ENCODE measurements at places on chromosomes 1 and 21. TPM values are rescaled to one million over a fixed set of nuclear protein-coding genes. Genes with fewer than 3 reads are reported as not detected.

The TDRD5 gene
- not detected for total RNA-seq

The TNFRSF14 gene
- total RNA-seq: 157 TPM

The ALG14 gene
- total RNA-seq: 2.6 TPM

The C1orf53 gene
- 8.6 TPM for total RNA-seq

The NMNAT2 gene
- 0.51 TPM for total RNA-seq

The CACNA1S gene
- not detected for total RNA-seq

The IGSF3 gene
- 0.60 TPM for total RNA-seq

- H3K4me1 ChIP-seq: peaks cover 10% of the 10 kb centered on the region
- H3K36me3 ChIP-seq: no peaks in the 10 kb centered on the region
- no peak for DNase-seq
- no peak overlapping the region for H3K4me3 ChIP-seq
Observed at GRCh38 chr1:107877092-107877491, 87.9 kb downstream of the VAV3 start.

DNA sequence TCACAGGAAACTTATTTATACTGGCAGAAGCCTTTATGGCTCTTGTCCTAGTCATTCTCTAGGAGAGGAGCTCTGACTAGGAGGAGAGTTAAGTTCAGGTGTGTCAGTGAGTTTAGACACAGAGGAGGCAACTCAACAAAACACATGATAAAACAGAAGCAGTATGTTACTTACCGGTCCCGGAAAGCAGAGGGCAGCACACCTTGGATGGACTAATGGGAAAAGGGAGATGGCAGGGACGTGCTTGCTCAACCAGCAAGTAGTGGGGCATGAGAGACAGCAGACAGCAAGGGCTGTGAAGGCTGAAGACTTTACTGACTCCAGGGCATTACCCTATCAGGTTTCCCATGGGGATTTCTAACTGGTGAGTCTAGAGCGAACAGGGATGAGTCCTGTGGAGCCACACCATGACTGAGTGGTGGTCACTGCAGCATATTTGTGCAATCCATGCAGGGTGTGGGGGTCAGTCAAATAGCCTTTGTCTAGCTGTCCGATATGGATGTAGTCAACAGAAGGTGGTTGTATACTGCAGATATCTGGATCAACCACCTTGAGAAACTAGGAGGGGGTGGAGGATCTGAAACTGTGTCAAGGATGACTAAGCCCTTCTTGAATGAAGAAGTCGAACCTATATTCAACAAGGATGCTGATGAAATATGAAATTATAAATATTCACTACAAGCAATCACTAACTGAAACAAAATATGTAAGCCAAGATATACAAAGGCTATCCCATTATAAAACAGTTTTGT is 596.3 kb upstream of the CHRM3 start:
- no peak for DNase-seq
- H3K27me3 ChIP-seq: no peaks in the 10 kb centered on the region
- no peak overlapping the region for H3K27ac ChIP-seq
- no peaks in the 10 kb centered on the region for H3K4me1 ChIP-seq
- no peak overlapping the region for H3K4me3 ChIP-seq
- H3K36me3 ChIP-seq: no peaks in the 10 kb centered on the region

DNA sequence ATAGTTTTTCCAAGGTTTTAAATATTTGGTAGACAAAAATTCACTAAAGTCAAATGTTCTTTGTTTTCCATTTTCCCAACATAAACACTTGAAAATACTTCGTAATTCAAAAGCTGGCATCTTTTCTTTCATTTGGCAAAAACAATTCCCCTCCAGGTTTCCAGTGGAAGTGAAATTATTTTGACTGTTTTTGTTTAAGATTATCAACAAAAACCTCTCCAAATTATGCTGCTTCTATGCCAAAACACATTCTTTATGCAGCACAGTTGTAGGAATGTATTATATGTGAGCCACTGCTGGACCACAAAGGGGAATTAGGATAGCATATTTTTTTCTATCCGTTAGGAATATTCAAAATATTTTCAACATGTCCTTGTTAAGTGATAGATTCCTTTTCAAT is 44.1 kb downstream of the SLC5A9 start:
- no peaks in the 10 kb centered on the region for H3K36me3 ChIP-seq
- no peak overlapping the region for H3K4me3 ChIP-seq
- H3K27me3 ChIP-seq: no peaks in the 10 kb centered on the region
- H3K27ac ChIP-seq: no peak overlapping the region

GRCh38 chr1:2133039-2133878 is 61.3 kb downstream of the FAAP20 start:
- H3K36me3 ChIP-seq: no peaks in the 10 kb centered on the region
- DNase-seq: peak; percentile 99
- H3K27ac ChIP-seq: peak overlapping the region; percentile 86
- no peaks in the 10 kb centered on the region for H3K27me3 ChIP-seq
- H3K4me1 ChIP-seq: peaks cover 33% of the 10 kb centered on the region

- no peaks in the 10 kb centered on the region for H3K4me1 ChIP-seq
- no peak overlapping the region for H3K4me3 ChIP-seq
- no peaks in the 10 kb centered on the region for H3K36me3 ChIP-seq
- no peak overlapping the region for H3K27ac ChIP-seq
- DNase-seq: no peak
Observed at GRCh38 chr1:221268295-221268694, 389.1 kb downstream of the HLX start.

GRCh38 chr1:198267921-198268320 is 111.1 kb downstream of the NEK7 start:
- DNase-seq: no peak
- H3K4me1 ChIP-seq: peaks cover 33% of the 10 kb centered on the region
- no peaks in the 10 kb centered on the region for H3K36me3 ChIP-seq
- H3K27ac ChIP-seq: no peak overlapping the region
- H3K27me3 ChIP-seq: no peaks in the 10 kb centered on the region

DNA sequence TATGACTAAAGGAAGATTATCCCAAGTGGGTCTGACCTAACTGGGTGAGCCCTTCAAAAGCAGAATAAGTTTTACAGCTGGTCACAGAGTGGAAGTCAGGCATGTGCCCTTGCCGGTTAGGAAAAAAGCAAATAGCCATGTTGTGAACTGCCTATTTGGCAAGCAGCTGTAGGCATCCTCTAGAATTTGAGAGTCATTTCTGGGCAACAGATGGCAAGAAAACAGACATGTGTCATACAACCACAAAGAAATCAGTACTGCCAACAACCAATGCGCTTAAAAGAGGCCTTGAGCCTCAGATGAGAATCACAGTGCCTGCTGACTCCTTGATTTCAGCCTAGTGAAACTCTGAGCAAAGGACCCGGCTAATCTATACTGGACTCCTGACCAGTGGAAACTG is 26.8 kb downstream of the LRRC53 start:
- H3K27me3 ChIP-seq: no peaks in the 10 kb centered on the region
- H3K36me3 ChIP-seq: no peaks in the 10 kb centered on the region
- no peaks in the 10 kb centered on the region for H3K4me1 ChIP-seq

DNA sequence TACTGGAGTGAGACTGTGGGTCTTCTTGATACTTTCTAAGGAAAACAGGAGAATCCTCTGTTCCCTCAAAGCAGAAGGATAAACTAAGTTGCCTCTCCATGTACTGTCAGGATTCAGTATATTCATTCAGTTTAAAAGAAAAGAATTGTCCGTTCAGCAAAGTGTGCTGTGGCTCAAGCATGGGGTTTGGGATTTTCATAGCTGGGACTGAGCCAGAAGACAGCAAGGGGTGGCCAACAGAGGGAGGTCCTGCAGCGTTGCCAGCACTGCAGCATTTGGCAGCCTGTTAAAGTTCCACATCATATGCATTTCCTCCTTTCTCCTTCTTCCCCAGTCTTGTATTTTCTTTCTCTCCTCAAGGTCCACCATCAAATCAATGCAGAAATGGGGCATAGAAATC is 75.1 kb downstream of the DTL start:
- DNase-seq: no peak
- no peaks in the 10 kb centered on the region for H3K4me1 ChIP-seq
- H3K4me3 ChIP-seq: no peak overlapping the region
- H3K36me3 ChIP-seq: no peaks in the 10 kb centered on the region
- no peaks in the 10 kb centered on the region for H3K27me3 ChIP-seq

GRCh38 chr1:66207484-66207883 is 326.5 kb upstream of the SGIP1 start:
- H3K4me1 ChIP-seq: no peaks in the 10 kb centered on the region
- no peak overlapping the region for H3K27ac ChIP-seq
- H3K4me3 ChIP-seq: no peak overlapping the region
- no peaks in the 10 kb centered on the region for H3K36me3 ChIP-seq
- H3K27me3 ChIP-seq: peaks cover 6% of the 10 kb centered on the region

DNA sequence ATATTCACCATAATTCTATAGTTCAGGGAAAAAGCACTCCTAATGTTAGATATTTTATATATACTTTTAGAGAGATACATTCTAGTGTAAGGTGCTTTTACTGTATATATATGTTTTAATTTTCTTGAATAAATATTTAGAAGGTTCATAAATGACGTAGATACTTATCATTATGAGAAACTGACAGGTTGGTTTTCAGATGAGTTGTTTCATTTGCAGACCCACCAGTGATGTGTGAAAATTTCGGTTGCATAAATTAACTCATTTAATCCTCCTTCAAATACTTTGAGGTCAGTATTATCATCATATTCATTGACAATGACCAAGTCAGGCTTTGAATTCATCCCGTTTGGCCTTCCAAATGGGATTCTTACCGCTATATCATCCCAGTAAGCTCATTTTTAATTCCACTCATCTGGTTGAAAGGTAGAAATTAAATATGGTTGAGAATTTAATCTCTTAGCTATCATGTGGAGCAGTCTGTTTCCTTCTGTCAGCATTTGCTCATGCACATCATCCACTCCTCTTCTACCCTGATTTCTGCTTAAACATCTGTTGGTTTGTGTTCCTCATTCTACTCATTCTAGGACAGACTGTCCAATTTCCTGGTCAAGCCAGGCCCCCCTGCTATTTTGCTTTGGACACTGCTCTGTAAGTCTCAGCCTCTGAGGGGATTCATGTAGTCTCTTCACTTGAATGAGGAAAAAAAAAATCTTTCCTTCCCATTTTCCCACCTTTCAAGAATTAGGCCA is 1156.6 kb downstream of the PLA2G4A start:
- H3K27me3 ChIP-seq: no peaks in the 10 kb centered on the region
- no peaks in the 10 kb centered on the region for H3K36me3 ChIP-seq
- H3K4me3 ChIP-seq: no peak overlapping the region
- H3K4me1 ChIP-seq: no peaks in the 10 kb centered on the region
- DNase-seq: no peak

DNA sequence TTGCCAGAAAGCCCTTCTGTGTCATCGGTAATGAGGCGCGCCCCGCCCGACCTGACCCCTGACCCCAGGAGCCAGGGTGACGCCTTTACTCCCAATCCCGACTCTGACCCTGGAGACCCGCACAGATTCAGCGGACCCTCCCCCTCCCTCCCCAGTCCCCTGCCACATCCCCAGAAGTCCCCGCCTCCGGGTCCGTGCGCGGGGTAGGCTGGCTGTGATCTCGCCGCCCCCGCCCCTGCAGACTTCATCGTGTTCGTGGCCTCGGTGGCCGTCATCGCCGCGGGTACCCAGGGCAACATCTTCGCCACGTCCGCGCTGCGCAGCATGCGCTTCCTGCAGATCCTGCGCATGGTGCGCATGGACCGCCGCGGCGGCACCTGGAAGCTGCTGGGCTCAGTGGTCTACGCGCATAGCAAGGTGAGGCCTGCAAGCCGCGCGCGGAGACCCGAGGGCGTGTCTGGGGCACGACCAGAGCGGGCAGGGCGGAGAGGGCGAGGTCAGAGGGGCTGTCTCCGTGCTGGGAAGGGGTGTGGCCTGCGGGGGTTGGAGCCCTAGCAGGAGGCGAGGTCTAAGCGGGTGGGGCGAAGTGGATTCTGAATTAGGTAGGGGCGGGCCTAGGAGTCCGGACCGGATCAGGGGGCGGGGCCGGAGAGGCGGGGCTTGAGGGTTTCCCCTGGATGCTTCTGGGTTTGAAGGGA is 34.8 kb downstream of the KCNQ4 start:
- peak; percentile 94 for DNase-seq
- peaks cover 4% of the 10 kb centered on the region for H3K4me1 ChIP-seq
- H3K36me3 ChIP-seq: no peaks in the 10 kb centered on the region
- peak overlapping the region; percentile 37 for H3K4me3 ChIP-seq

Measured in spleen (tissue), 13 donors.